ENCODE measurements at places on chromosomes 2 and 18.

DNA sequence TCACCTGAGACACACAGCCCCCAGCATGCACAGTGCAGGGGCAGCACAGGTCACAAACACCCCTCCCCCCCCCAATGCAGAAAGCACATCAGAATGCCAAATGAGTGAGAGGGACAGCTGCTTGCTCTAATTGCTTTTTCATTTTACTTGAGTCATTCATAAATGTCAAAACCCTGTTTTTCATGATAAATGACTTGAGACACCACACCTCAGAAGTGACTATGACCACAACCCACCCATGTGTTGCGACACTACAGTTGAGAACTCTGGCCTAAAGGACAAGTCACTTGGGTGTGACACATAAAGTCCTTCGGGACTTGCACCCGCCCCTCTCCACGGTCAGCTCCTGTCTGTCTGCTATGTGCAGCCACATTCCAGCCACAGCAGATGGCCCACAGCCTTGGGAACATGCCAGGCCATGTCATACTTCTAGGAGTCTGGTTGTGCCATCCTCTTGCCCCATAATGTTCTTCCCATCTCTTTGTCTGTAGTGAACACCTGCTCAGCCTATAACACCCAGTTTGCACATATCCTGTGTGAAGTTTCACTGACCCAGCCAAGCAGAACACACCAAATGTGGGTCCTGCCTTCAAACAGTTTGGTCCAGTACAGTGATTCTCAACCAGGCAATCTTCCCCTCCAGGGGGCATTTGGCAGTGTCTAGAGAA is 30.2 kb upstream of the RIOK3 start:
- DNase-seq: no peak

GRCh38 chr2:71605781-71606241 is 152.4 kb downstream of the DYSF start:
- DNase-seq: no peak

DNA sequence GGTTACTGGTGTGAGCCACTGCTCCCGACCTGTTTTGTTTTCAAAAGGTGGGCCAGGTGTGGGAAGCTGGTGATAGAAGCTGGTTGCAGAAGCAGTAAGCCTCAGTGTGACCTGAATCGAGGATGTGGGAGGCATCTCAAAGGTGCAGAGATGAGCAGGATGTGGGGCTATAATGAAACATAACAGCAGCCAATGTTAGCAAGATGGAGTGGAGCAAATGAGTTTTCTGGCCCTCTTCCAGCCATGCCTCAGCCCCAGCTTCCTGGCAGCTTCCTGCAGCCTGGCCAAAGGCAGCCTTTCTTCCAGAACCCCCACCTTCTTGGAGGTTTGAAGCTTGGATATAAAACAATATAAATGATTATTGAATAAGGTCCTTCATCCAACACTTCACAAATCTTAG is 184.8 kb downstream of the NCK2 start:
- no peak for DNase-seq

GRCh38 chr18:1147730-1148129 is 243.1 kb downstream of the ADCYAP1 start:
- no peak for DNase-seq

DNA sequence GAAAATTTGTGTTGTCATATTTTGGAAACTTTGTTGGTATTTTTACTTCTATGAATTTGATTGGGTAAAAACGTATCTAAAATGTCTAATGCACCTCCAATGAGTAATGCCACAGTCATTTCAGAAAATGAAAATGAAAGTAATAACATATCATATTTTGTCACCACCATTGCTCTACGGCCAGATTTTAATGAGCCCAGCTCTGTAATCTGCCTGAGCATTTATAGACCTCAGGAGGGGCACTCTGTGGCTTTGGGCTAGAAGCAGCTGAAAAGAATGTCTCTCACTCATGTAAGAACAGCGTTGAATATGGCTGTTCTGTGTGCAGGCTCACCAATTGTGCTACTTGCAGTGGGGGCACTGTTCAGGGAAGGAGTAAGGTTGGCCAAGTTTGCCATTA is 32.7 kb upstream of the ABCA12 start:
- DNase-seq: no peak
